ENCODE measurements at places on chromosomes 5 and 9.
A peak's percentile ranks its signal among the peaks of the same experiment; 100 is the strongest.

DNA sequence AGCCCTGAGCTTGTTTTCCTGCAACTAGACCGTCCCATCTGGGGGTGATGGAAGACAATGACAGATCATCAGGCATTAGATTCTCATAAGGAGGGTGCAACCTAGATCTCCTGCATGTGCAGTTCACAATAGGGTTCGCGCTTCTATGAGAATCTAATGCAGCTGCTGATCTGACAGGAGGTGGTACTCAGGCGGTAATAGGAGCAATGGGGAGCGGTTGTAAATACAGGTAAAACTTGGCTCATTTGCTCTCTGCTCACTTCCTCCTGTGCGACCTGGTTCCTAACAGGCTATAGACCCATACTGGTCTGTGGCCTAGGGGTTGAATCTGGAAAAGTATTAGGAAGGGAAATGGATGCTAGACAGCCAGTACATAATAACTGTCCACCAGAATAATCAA is 39.7 kb downstream of the PTTG1 start:
- no peak for DNase-seq
- peaks cover 3% of the 10 kb centered on the region for H3K4me1 ChIP-seq
- no peak overlapping the region for H3K4me3 ChIP-seq
- no peaks in the 10 kb centered on the region for H3K27me3 ChIP-seq
- H3K36me3 ChIP-seq = no peaks in the 10 kb centered on the region

DNA sequence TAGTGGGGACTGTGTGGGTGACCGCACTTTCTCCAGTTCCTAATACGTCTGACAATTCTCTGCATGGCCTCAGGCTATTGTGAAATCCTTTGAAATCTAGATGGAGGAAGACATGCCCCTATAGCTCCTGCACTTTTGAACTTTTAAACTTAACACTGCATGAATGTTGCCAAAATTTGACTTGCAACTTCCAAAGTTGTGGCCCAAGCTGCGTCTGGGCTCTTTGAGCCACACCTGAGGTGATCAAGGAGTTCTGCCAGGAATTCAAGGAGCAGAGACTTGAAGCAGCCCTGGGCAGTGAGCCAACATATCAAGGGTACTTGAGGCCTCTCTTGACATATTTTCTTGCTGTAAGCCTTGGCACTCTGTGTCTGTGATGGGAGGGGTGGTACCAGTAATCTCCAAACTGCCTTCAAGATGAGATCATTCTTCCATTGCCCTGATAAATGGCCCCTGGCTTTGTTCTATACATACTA is 1336.1 kb upstream of the CDH9 start:
- H3K36me3 ChIP-seq = no peaks in the 10 kb centered on the region
- no peaks in the 10 kb centered on the region for H3K4me1 ChIP-seq
- H3K4me3 ChIP-seq = no peak overlapping the region
- DNase-seq = no peak
- H3K27me3 ChIP-seq = no peaks in the 10 kb centered on the region
- no peak overlapping the region for H3K27ac ChIP-seq

GRCh38 chr5:16797951-16798350 is 138.1 kb downstream of the MYO10 start:
- H3K27me3 ChIP-seq = no peaks in the 10 kb centered on the region
- H3K4me1 ChIP-seq = no peaks in the 10 kb centered on the region
- no peak overlapping the region for H3K4me3 ChIP-seq

DNA sequence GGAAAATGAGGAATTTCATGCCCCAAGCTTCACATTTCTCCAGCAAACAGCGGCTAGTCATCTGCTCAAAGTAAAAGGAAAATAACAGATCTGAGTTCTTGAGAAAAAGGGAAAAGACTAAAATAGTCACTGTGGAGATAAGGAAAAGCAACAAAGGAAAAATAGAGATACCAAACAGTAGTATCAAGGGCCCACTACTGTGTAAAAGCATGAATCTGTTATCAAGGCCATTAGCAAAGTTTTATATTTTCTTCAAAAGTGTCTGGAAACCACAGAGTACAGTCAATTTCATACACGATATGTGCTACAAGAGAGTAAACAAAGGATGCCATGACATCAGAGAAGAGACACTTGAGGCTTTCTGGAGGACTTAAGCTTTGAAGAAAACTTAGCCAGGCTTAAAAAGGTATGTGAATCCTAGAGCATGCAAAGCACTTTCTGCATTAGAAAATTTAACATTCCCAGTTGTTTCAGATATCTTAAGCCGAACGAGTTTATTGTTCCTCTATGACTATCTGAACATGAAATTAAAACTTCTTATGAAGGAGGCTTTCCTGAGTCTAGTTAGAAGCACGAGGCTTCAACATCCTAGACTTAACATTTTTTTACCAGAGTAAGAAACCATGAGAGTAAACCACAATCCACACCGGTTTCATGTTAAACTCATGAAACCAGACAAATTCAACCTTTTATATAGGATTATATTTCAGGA is 1.2 kb downstream of the TTC33 start:
- H3K4me1 ChIP-seq = peaks cover 11% of the 10 kb centered on the region
- H3K4me3 ChIP-seq = peak overlapping the region; percentile 87
- H3K36me3 ChIP-seq = peaks cover 5% of the 10 kb centered on the region
- DNase-seq = no peak
- H3K27me3 ChIP-seq = no peaks in the 10 kb centered on the region

- H3K27ac ChIP-seq = no peak overlapping the region
- peaks cover 40% of the 10 kb centered on the region for H3K36me3 ChIP-seq
- H3K27me3 ChIP-seq = no peaks in the 10 kb centered on the region
- H3K4me1 ChIP-seq = no peaks in the 10 kb centered on the region
- DNase-seq = no peak
Observed at GRCh38 chr5:172064358-172064757, 57.9 kb upstream of the FBXW11 start.

- H3K27me3 ChIP-seq = no peaks in the 10 kb centered on the region
- no peak overlapping the region for H3K4me3 ChIP-seq
- H3K36me3 ChIP-seq = no peaks in the 10 kb centered on the region
- H3K27ac ChIP-seq = no peak overlapping the region
Observed at GRCh38 chr5:68542207-68542606, 326.7 kb downstream of the PIK3R1 start.

GRCh38 chr5:157748760-157749461 is 5.4 kb downstream of the LSM11 start:
- DNase-seq = no peak
- no peaks in the 10 kb centered on the region for H3K27me3 ChIP-seq
- H3K27ac ChIP-seq = peak overlapping the region; percentile 3
- no peaks in the 10 kb centered on the region for H3K4me1 ChIP-seq

DNA sequence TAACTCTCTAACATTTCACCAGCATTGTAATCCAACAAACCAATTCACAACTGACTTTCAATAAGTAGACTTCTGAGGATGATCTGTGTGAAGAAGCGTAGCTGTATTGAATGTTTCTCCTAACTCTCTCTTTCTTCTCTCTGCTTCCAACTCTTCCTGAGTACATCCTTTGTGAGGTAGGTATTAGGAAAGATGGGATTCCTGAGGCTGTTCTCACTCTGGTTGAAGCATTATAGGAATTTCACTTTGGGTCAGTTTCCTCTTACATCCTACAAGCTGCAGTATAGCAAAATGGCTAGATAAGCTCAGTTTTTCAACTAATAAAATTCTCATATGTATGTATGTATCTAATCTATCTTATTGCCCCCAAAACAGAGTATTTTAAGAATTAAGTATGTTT is 702.8 kb downstream of the CETN3 start:
- no peak for DNase-seq
- peaks cover 7% of the 10 kb centered on the region for H3K4me1 ChIP-seq
- no peaks in the 10 kb centered on the region for H3K36me3 ChIP-seq
- H3K4me3 ChIP-seq = no peak overlapping the region
- H3K27me3 ChIP-seq = no peaks in the 10 kb centered on the region

DNA sequence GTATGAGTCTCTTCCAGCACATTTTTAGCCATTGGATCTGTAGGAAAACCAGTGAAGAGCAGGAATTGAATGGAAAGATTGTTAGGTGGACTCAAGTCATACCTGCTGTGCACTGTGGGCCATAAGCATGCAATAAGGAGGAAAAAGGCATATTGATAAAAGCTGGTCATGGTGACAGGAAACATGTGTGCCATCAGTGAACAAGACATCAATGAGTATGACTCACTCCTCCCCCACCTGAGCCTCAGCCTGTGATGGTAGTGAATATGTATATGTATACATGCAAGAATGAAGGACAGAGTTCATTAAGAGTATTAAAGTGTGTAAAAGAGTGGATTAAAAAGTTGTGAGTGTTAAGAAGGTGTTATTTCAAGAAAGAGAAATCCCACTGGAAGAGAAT is 164.5 kb downstream of the TMEM38B start:
- no peak overlapping the region for H3K27ac ChIP-seq
- no peaks in the 10 kb centered on the region for H3K27me3 ChIP-seq
- H3K4me1 ChIP-seq = no peaks in the 10 kb centered on the region
- no peak for DNase-seq
- H3K36me3 ChIP-seq = no peaks in the 10 kb centered on the region

Measured in tibial artery (tissue), 4 donors.